Fibroblast of skin of back (primary cell): ENCODE measurements at places on chromosomes 12 and 14.

DNA sequence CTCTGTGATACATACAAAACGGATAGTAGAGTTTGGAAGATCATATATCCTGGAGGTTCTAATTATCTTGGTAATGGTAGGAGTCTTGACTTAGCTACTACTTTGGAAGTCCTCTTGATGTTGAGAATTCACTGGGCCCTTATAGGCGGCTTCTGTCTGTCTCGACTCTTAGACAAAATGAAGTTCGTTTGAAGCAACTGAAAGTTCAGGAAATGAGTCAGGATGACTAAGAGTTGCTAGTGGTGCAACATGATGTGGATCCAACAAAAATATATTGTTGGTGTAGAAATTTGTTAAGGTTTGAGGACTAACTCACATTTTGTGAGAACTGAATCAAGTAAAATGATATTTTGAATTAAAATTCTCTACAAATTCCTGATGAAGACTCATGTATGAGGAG, 272.7 kb downstream of the AEBP2 start:
- DNase-seq: peak; percentile 94

- no peak for DNase-seq
Observed at GRCh38 chr12:3533703-3534386, 42.8 kb downstream of the PRMT8 start.

- DNase-seq: no peak
Observed at GRCh38 chr12:129571901-129572494, 331.8 kb downstream of the TMEM132D start.

GRCh38 chr12:131153956-131154355, 200.2 kb downstream of the ADGRD1 start:
- no peak for DNase-seq

- DNase-seq: no peak
Observed at GRCh38 chr12:108768591-108769500, 37.5 kb upstream of the CORO1C start.

DNA sequence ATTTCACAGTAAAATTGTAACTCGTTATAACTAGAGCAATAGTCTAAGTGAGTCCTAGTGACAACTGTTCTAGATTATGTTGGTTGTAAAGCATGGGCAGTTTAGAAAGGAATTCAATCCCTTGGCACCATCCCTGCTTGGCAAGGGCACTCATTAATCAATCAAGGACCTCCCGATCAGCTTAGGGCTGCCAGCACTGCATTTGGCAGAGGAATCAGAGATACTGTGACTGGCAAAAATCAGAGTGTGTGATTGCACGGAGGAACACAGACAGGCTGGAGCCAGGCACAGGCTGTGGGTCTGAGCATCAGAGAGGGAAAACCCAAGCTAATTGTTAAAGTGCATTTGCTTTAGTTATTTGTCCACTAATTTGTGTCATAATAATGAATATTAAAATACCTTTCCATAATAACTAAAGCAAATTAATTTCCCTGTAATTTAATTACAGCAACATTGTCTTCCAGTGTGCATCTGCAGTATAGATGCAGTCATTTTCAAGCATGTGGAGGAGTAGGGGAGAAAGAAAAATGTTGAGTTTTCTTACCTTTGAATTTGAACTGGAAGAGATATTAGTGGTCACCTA, 3.2 kb upstream of the EGLN3 start:
- DNase-seq: no peak

- no peak for DNase-seq
Observed at GRCh38 chr14:70245026-70245425, 56.3 kb upstream of the SLC8A3 start.

DNA sequence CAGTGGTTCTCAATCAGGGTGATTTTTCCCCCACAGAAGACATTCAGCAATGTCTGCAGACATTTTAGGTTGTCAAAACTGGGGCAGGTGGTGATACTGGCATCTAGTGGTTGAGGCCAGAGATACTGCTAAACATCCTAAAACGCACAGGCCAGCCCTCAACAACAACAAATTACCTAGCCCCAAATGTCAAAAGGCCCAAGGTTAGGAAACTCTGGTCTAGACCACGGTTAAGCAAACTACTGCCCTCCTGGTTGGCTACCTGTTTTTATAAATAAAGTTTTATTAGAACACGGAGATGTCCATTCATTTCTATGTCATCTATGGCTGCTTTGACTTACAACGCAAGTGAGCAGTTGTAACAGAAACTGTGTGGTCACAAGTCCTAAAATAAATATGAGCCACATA, 186.7 kb downstream of the EFCAB11 start:
- DNase-seq: peak; percentile 51

- no peak for DNase-seq
Observed at GRCh38 chr12:22588817-22589216, 36.2 kb upstream of the ETNK1 start.

DNA sequence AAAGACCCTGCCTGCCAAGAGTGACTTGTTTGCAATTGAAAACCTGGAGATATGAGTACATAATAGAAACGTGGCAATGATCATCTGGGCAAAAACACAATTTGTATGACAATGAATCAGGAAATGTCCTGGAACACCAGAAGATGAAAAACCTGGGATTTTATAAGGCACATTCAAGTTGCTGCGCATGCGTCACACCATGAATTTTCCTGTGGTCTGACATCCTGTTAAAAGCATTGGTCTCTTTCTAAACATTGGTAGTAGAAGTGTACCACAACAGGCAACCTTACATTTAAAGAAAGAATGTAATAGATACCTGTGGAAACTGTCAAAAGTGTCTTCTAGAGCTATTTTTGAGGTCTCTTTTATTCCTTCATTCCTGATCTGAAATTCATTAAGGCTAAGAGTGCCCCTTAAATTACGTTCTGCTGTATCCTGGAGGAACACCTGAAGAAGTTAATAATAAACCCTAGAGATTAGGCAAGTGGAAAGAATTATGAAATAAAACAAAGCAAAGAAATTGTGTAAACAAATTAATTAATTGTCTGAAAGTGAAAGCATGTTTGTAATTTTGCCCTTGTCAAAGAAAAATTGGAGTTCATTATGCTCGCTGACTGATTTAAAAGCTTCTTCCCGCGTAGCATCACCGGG, 676.5 kb downstream of the DIO2 start:
- no peak for DNase-seq

GRCh38 chr12:68253504-68253903, at the start of gene IL22:
Gene IL22 (minus strand): TSS chr12:68253604. CDS start chr12:68253448, 156 bp downstream.
- DNase-seq: no peak

DNA sequence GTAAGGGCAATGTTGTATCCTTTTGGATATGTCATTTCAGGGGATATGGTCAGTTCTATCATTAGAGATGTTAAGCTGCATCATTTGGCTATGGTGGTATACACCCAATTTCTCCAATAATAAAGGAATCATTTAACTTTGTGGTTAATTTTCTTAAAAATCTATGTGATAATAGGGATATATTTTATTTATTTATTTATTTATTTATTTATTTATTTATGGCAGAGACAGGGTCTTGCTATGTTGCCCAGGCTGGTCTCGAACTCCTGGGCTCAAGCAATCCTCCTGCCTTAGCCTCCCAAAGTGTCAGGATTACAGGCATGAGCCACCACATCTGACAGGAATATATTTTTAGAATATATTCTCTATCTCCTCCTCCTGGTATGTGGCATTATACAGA, 85.7 kb downstream of the EML5 start:
- no peak for DNase-seq

- DNase-seq: no peak
Observed at GRCh38 chr14:44795725-44796124, 166.0 kb downstream of the KLHL28 start.

DNA sequence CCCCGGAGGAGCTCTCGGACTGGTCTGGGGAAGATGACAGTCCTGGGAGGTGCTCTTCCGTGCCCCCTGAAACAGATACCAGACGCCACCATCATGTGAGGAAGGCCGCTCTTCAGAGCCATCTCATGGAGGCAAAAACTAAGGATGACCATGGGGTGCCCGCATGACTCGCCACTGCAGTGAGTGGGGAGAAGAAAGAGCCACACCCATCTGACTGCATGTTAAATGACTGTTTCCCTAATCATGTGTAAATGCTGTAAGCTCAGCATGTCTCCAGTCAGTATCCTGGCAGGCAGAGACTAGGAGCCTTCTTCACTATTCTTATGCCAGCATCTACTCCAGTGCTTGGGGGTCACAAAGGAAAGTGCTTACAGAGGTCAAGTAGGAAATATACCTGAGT, 4.0 kb downstream of the STON2 start:
- peak; percentile 13 for DNase-seq
